ENCODE measurements at places on chromosomes 2 and 18.

GRCh38 chr18:50011813-50012435 lies 183.0 kb downstream of the MYO5B start:
- no peak for DNase-seq

GRCh38 chr2:239294571-239295054 lies 106.2 kb downstream of the HDAC4 start:
- no peak for DNase-seq

GRCh38 chr2:235979753-235980435 lies 188.3 kb downstream of the GBX2 start:
- no peak for DNase-seq

DNA sequence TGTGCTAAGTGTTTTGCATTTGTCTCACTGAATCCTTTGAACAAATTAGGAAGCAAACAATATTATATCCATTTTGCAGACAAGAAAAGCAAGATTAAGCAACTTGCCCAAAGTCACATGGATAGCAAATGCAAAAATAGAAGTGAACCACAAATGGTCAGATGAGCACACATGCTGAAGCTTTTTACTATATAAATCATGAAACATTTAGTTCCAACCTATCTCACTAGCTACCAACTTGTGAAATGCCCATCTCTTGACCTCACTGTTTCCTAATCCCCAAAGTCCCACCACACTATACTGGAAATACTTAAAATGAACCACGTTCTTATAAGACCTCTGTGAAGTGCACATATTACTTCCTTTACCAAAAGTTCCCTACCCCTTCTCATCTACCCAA lies 380.5 kb downstream of the ERBB4 start:
- DNase-seq: no peak

- DNase-seq: no peak
These were observed 96.8 kb downstream of the VAPA start for GRCh38 chr18:10010611-10011015.
